Nephron progenitor cell (in vitro differentiated cells): ENCODE measurements at places on chromosomes 7 and 10.

DNA sequence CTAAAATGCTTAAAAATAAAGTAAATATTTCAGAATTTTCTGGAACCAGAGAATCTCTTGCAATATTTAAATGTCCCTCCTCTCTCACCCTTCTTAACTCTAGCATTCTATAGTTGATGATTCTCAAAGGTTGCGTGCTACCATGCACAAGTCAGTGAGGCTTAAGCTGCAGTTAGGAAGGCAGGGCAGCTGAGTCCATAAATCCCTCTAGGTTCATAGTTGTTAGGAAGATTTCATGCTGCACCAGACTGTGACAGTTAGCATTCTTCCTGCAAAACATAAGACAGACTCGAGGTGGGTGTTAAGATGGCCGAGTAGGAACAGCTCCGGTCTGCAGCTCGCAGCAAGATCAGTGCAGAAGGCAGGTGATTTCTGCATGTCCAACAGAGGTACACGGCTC lies 70.6 kb downstream of the MET start:
- no peak for DNase-seq

DNA sequence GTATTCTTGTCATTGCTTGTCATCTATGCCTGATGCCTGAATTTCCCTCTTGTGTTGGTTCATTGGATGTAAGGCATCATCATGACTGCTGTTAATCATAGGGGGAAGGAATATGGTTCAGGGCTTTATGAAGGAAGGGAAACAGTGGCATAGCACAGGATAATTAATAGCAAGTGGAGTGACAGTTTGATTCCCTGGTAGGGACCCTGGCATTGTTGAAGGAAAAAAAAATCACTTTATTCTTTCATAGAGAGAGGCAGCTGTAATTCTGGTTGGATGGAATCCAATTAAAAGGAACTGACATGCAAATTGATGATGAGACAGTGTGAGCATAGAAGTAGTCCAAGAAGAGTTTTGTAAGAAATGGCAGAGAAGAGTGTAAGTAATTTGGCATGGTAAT lies 121.4 kb downstream of the AUTS2 start:
- DNase-seq: no peak

- DNase-seq: no peak
Observed at GRCh38 chr10:49167425-49168170, 20.6 kb downstream of the TMEM273 start.

DNA sequence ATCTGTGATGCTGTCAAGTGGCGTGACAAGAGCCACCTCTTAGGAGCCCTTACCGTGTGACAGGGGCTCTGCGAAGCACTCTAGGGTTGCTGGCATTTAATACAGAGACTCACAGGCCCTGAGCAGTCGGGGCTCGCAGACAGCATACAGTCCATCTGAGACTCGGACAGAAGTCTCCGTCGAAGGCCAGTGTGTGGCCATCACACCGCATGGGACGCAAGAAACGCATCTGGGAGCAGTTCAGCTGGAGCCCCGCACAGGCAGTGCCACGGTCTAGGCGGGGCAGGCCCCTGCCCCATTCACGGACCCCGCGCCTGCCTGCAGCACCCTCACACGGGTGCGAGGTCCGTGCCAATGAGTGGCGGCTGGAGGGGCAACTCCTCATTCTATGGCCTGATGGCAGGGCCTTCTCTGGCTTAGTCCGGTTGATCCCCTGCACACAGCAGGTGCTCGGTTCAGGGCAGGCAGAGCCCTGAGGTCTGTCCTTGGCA lies 33.6 kb downstream of the IQCE start:
- no peak for DNase-seq

- DNase-seq: no peak
Observed at GRCh38 chr7:48441848-48442492, 270.7 kb downstream of the ABCA13 start.

DNA sequence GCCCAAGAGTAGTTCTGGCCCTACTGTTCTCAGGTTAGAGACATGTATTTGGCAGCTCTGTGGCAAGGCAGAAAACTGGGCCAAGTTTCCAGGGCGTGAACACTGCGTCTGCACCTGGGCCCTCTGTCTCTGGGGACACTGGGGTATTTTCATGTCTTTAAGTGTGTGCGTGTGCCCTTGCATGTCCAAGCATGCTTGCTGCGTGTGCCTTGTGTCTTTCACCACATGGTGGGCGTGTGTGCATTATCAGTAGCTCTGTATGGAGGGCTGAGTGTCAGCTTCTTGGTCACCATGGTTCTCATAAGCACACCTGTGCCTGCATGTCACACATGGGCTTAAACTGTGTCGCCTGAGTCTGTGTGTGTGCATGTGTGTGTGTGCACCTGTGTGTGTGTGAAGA lies 69.3 kb downstream of the HIPK2 start:
- no peak for DNase-seq

DNA sequence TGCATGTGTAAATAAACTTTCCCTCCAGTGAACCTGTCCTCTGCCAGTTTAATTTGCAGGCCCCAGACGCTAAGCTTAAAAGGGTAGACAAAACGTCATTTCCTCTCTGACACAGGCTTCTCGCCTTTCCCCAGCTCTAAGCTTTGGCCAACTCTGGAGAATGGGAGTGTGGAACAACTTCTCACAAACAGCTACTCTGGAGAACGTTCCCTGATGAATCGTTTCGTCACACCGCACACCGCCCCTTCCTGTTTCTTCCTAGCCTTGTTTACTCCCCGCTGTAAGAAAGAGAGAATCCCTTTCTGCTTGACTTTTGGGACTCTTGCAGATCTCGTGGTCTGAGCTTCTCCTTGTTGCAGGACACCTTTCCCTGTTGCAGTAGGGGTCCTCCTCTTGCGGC lies 564.2 kb downstream of the TCERG1L start:
- DNase-seq: no peak

- DNase-seq: no peak
Observed at GRCh38 chr7:101708223-101708622, 79.1 kb upstream of the MYL10 start.

- DNase-seq: no peak
Observed at GRCh38 chr10:89829887-89830269, 128.5 kb downstream of the KIF20B start.

- no peak for DNase-seq
Observed at GRCh38 chr7:151891753-151892152, 14.8 kb upstream of the PRKAG2 start.

DNA sequence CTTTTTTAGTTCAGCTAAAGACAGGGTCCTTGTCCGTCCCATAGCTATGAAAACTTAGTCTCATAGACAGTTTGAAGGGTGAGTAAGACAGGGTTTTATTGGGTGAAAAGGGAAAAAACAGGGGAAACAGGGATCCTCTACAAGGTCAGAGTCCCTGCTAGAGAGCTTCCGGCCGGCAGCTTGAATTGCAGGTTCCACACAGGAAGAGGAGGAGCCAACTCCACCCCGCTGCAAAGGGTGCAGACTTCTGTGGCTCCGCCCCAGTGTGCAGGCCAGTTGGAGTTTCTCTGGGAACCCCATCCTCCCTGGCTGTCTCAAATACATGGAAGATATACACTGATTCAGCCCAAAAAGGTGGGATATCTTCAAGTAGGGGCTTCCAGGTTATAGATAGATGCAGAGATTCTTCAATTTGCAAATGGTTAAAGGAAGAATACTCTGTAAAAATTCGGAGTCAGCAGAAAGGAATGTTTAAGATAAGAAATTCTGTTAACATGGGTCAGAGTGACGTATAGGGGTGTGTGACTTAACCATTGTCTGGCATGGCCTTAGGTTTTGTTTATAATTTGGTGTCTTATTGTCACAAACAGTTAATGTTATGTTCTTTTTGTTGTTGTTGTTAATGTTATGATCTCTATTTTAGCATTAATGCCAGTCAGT lies 34.6 kb upstream of the HECW1 start:
- peak; percentile 15 for DNase-seq

GRCh38 chr7:127245607-127246006 lies 7.1 kb downstream of the GRM8 start:
- DNase-seq: no peak

GRCh38 chr7:127900732-127901685 lies 130.2 kb downstream of the LRRC4 start:
- DNase-seq: no peak

GRCh38 chr7:157585113-157585861 lies 248.5 kb downstream of the DNAJB6 start:
- no peak for DNase-seq

- peak; percentile 15 for DNase-seq
Observed at GRCh38 chr10:61284222-61284890, 168.8 kb downstream of the TMEM26 start.

GRCh38 chr7:3917436-3917835 lies 616.4 kb downstream of the SDK1 start:
- DNase-seq: no peak

- no peak for DNase-seq
Observed at GRCh38 chr10:131678171-131678570, 222.6 kb upstream of the PPP2R2D start.

DNA sequence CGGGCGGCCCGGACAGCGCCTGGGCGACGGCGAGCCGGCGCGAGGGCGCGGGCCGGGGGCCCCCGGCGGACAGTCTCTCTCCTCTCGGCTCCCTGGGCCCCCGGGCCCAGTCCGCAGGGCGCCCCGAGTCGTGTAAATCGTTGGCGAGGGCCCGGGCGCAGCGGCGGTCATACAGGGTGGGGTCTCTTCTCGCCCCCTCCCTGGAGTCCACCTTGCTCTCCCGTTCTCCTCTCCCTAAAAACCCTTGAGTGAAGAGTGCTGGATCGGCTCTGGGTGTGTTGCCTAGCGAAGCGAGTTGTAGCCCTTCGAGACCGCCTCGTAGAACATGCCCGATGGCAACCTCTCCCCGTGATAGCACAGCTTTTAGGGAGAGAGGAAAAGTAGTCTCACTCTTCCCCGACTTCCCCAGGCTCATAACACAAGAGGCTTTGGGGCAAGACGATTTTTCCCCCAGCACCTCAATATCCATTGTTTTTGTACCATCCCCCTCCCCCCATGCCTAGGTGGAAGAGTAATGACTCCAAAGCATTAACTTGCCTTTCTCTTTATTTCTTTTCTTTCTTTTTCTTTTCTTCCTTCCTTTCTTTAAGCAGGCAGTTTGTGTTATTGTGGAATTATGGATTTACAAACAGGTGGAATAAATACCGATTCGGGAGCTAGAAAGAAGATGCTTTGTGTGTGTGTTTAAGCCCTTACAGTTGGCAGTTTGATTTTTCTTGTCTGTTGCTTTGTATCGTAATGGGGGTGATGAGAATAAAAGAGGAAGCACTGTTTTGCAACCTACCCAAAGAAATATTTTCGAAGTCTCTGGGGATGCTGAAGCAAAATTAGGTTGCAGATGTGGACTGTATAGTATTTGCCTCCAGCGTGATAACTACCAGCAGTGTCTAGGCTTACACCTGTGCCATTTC lies 822 bp downstream of the SHOC2 start:
- no peak for DNase-seq

DNA sequence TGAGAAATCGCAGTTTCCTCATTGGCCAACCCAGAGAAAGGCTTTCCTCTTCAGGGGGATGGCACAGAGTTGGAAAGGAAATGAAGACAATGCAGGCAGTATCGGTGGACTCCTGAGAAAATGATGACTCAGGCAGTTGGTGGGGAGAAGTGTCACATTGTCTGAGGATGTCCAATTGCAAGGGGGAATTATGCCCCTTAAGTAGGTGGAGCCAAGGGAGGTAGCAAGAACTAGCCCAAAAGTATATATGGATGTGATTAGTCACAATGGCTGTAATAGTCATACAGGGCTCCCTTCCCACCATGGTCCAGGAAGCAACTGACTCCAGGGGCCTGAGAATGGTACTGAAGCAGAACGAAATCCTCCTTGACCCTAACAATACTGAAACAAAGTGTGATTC lies 58.3 kb upstream of the EGFR start:
- no peak for DNase-seq

- DNase-seq: no peak
Observed at GRCh38 chr10:113017376-113017775, 67.3 kb downstream of the TCF7L2 start.

DNA sequence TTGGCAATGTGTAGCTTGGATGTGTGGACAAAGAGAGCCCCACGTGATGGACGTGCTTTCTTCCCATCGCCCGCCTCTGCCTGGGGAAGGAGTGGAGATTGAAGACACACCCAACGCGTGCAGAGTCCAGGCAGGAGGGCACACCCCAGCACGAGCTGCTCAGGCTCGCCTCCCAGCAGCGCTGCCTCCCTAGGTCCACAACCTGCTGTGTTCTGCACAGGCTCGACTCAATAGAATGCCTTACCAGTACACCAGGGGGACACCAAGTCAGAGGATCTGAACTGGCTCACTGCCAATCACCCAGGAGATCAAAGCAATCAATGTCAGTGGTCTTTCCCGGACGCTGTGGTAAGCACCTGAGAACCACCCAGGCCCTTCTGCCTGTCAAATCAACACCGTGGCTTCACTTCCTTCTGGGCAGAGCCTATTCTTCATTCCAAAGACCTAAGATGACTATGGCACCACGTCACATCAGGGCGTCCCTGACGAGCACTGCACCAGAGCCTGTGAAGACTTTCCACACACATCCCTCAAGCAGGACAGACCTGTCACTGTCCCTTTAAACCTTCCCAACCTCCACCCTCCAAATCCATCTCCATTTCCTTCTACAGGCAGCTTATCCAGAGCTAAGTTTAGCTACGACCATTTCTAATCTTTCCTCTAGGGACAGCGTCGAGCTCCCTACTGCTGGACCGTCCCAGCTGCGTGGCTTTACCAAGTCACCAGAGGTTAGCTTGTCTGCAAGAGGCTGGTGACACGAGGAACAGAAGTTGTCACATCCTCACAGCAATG lies 72.3 kb downstream of the AMZ1 start:
- no peak for DNase-seq

- DNase-seq: no peak
Observed at GRCh38 chr7:150654692-150655091, 22.5 kb upstream of the GIMAP6 start.

GRCh38 chr7:151315038-151315655 lies 26.5 kb upstream of the NUB1 start:
- peak; percentile 77 for DNase-seq

GRCh38 chr7:131655447-131655846 lies 99.0 kb upstream of the PODXL start:
- DNase-seq: no peak

GRCh38 chr7:143248761-143249354 lies 14.4 kb upstream of the GSTK1 start:
- DNase-seq: no peak

GRCh38 chr7:42254217-42254616 lies 17.2 kb upstream of the GLI3 start:
- no peak for DNase-seq

- no peak for DNase-seq
Observed at GRCh38 chr10:43939939-43940820, 291.5 kb upstream of the ZNF32 start.

GRCh38 chr10:104368381-104368780 lies 14.7 kb downstream of the CFAP58 start:
- DNase-seq: no peak

DNA sequence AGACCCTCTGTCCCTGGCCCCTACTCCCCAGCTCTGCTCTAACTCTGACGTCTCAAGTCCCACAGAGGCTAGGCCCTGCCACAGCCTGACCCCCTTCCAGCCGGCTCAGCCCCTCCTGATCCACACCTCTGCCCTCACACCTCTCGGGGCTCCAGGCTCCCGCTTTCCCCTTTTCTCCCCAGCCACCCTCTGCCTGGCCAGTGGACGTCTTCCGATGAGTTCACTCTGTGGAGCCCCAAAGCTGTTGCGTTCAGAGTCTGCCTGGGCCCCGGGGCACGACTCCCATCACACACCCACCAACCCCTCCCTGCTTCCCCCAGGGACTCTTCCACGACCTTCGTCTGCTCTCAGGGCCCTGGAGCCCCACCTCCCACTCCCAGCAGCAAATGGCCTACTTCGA lies 18.4 kb upstream of the TBRG4 start:
- DNase-seq: no peak
